ENCODE measurements at places on chromosomes 4 and X.

DNA sequence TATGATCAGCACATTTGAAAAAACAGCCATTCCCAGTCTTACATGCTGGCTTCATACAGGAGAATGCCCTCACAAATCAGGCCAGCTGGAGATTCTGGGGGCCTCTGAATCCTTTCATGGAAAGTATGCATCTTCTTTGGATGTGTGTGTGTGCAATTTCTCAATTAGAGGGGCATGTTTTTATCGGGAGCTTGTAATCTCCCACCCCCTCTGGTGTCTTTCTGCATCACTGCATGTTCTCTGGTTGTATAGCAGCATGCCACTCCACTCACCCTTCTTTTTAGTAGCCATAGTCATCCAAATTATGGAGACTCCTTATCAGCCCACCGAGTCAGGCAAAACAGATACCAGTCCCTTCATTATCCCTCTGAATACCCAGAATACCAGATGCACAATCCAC, 282.2 kb upstream of the SLIT2 start:
- DNase-seq = no peak

GRCh38 chrX:50876551-50876950, 34.0 kb upstream of the BMP15 start:
- no peak for DNase-seq

DNA sequence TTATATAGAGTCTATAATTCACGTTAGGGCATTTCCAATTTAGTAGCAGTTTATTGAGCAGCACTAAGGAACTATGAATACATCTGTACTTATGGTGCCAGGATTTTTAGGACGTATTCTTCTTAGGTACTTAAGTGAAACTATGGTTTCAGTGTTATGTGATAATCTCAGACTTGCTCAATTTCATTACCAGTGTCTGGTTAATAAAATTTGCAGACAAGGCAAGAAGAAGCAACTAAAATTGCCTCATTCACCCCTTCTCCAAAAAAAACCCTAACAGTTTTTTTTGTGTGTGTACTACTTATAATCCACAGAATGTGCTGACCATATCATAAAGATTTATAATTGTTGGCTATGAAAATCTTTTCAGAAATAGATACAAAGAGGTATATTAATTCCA, 6.0 kb upstream of the CXCL10 start:
- DNase-seq = no peak

GRCh38 chr4:189600718-189601435, 339.8 kb upstream of the FRG1 start:
- DNase-seq = no peak

DNA sequence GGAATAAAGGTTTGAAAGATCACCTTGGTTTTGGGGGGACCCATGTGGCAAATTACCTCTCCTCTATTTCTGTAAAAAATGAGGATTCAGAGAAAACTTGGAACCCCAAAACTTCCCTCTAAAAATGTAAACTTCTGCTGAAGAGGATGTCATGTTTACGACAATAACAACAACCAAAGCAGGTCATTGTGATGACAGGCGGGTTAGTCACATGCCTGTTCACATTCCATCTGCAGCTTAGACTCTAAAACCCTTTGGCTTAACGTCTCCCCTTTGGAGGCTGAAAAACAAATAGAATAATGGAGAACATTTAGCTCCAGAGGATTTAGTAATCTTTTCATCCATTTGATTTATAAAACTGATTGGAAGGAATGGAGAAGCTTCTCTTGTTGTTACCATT, 75.0 kb upstream of the FAM9C start:
- DNase-seq = no peak

DNA sequence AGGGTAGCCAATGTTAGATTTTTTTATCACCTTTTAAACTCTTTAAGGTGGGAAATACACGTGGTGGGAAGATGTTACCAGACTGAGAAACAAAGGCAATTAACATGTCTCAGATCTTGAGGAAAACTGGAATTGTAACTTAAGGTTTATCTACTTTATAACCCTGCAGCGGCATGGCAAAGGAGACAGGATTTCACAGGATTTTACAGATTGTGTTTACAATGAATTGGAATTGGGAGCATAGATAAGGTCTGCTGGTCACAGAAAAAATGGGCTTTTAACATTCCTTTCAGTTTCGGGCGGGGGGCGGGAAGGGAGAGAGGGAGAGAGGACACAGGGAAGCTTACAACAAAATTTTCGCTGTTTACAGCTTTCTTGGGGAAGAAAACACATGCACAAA, 467.5 kb upstream of the CT83 start:
- DNase-seq = no peak

DNA sequence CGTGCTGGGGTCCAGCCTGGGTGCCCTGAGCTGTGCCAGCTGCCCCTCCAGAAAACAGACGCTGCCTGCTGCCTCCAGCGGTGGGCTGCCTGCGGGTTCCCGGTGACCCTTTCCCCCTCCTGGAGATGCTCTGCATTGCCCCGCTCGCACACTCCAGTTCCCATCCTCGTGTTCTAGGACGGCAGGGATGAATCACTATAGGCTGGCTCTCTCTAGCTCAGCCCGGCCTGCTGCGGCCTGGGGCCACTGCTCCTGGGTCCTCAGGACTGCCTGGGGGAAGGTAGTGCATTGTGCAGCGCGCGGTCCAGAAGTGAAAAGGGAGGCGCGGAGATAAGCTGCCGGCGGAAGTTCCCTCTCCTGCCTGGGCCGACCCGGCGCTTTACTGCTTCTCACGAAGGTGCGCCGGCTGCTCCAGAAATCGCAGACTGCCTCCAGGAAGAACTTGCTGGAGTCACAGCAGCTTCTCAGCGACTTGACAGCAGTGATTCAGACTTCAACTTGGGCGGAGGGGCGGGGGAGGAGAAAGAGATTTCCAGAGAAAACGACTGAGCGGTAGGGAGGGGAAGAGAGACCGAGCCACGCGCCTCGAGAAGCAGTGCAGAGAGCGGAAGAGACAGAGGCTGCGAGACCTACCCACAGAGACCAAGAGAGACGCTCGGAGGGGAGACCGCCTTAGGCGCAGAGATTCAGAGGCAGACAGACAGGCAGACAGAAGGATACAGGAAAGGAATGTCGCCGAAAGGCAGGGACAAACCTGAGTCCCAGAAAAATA, 6.7 kb upstream of the MSX1 start:
- DNase-seq = no peak

DNA sequence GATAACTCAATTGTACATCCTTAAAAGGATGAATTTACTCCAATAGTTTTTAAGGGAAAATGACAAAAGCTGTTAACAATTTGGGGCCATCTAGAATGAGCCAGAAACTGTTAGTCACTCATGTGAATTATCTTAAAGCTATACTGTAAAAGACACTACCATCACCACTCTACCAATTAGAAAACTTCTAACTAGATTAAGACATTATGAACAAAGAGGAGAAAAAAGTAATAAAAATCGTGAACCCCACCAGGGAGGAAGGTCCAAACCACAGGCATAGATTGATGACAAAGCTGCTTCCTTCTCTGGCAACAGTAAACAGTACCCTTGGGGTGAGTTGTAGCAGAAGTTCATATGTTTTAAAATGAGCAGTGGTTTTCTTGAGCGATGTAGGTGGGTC, 106.1 kb downstream of the PDGFC start:
- no peak for DNase-seq

DNA sequence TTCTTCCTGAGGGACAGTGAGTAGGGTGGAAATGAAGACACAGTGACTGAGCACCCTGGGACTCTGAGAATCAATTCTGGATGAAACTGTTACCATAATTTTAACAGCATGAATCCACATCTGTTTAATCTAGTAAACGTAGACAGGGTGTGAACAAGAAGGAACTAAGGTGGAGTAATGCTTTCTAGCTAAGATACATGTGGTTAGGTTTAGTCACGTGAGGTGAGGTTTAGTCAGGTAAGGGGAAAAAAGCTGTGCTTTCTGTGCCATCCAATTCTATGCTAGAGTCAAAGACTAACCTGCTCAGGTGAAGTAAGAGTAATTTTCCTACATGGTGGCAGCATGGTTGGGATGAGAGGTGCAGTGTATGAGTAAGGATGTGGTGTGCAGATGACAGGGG, 54.0 kb upstream of the C4orf54 start:
- no peak for DNase-seq

DNA sequence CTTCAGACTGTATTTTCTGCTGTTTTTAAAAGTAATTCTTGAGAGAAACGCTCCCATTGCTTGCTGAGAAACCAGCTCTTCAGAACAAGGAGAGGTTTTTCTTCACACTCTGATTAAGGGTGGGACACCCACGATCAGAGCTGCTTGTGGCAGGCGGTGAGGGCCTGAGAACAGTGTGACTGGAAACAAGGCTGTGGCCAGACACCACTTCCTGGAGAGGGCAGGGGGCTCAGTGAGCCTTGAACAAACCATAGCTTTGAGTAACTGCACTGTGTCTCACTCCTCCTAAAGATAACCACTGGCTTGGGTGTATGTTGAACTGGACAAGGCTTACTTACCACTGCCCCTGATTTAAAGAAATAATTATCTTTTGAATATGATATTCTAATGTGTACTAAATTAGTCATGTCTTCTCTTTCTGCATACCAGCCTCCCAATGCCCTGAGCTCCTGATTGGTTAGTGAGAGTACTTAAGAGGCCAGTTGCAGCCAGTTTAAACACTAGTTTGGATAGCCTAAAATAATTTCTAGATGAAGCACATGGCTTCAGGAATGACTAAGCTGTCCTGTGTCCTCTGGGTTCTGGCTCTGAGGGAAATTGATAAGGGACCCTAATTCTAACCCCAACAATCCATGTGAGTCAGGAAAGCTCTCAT, 3.7 kb upstream of the GPR82 start:
- no peak for DNase-seq

Measured in NCI-H2081 treated with DMSO at 0.1 percent for 48 hours (cell line).